ENCODE measurements at places on chromosomes 4 and X.

GRCh38 chr4:169383724-169384123, 113.0 kb upstream of the SH3RF1 start:
- DNase-seq: no peak

- no peak for DNase-seq
Measured at GRCh38 chr4:101269682-101270081, 77.6 kb downstream of the PPP3CA start.

DNA sequence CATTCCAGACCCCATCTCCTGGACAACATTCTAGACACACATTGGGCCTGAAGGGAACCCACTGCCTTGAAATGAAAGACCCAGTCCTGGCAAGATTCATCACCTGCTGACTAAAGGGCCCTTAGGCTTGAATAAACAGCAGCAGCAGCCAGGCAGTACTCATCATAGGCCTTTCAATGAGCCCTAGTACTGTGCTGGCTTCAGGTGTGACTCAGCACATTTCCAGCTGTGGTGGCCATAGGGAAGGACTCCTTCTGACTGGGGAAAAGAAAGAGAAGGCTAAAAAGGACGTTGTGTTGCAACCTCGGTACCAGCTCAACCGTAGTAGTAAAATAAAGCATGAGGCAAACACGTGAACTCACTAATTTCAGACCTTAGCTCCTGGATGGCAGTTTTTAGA, 344.0 kb downstream of the ACTRT1 start:
- no peak for DNase-seq

DNA sequence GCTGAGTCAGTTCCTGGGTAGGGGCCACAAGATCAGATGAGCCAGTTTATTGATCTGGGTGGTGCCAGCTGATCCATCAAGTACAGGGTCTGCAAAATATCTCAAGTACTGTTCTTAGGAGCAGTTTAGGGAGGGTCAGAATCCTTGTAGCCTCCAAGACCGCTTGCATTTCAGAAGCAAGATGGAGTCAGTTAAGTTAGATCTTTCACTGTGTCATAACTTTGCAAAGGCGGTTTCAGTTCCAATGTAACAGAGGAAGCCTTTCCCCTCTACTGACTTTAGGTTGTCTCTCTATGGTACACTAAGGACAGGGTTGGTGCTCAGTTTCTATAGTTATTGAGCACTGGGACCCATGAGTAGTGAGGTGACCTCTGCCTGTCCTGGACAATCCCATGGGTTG, 127.3 kb upstream of the WDR1 start:
- DNase-seq: no peak

DNA sequence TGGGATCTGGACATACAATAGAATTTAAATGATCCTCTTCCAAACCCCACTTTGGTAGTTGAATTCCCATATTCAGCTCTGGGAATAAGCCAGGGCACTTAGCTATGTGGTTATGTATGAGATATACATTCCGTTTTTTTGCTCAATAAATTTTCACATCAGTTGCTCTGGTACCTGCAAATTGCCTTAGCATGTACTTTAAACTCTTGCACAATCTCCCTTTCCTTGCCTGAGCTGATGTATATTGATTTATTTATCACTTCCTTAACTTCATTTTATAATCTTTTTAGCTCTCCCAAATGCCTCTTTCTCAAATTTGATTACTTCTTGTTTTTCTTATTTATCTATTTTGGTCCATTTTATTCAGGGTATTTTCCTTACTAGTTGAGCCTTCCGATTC, 90.1 kb upstream of the AGA start:
- no peak for DNase-seq

DNA sequence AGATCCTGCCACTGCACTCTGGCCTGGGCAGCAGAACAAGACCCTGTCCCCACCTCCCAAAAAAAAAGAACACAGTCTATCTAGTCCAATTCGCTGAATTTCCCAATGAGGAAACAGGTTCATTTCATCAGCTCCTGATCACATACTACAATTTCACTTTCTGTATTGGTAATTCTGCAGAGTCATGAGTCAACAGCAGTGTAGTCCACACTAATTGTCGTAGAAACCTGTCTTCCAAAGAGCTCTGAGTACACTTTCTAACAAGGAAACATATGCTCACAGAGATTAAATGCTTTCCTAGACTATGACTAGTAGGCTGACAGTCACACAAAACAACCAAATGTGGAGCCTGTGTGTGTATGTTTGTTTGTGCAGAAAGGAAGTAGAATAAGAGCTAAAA, 91.9 kb downstream of the GPC4 start:
- DNase-seq: no peak

DNA sequence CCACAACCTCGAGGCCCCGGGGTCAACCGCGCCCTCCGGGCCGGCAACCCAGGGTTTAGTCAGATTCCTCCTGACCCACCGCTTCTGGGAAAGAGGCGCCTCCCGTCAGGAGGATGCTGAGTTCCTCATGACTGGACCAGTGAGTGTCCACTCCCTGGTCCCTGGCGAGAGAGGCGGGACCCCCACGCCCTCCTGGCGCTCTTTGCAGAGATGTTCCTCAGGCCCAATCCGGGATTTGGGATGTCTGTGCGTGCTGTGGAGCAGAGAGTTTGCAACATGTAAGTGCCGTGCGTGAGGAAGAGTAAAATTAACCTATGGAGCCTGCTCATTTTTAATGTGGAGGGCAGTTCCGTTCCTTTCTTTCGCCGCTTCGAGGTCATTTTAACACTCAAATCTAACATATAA, 824 bp upstream of the UGDH start:
- no peak for DNase-seq

DNA sequence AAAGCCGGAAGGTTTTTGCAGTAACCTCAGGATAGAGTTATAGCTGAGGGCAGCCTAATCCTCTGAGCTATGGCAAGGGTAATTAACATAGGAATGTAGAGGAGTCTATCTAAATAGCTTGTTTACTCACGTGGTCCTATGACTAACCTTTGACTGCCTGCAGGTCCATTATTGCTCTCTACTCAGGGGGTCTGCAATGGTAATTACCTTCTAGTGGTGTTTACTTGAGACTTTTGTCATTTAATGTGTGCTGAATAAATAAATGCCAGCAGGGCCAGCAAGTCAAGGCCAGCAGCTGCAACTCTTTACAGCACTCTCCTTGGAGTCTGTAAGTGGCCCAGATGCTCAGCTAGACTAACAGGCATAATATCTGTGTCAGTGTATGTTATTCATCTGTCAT, 212.7 kb upstream of the FMR1 start:
- no peak for DNase-seq

- no peak for DNase-seq
Measured at GRCh38 chr4:146381263-146381872, 140.4 kb downstream of the SLC10A7 start.

DNA sequence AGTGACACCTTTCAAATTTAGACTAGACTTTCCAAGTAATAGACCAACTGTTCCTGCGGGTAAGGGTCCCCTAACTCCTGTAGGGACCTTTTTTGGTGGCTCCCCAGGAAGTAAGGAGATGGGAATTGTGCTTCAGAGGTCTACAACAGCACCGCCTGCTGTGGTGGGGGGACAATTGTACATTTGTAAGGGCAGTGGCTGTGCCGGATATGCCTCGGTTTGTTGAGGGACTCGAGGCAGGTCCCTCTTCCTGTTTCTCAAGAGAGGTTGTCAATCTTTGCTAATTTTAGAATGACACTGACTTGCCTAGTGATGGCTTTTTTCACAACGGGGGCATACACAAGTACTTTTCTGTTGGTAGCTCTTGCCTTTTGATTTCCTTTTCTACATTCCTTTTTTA, 15.5 kb upstream of the HSD17B11 start:
- no peak for DNase-seq

DNA sequence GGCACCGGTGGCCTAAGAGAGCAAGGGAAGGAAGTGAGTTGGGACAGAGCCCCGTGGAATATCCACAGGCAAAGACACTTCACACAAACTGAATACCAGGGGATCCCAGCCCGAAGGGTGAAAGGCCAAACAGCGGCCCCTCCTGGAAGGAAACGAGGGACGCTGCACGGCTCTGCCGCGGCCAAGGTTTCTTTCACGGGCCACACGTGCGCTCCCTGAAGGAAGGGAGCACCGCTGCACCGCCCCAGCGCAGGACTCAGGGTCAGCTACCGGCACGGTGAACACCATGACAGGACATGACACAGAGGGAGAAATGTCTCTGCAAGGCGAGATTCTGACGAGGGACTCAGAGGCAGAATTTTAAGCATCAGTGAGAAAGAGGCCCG, 31.5 kb upstream of the GTPBP6 start:
- DNase-seq: no peak

DNA sequence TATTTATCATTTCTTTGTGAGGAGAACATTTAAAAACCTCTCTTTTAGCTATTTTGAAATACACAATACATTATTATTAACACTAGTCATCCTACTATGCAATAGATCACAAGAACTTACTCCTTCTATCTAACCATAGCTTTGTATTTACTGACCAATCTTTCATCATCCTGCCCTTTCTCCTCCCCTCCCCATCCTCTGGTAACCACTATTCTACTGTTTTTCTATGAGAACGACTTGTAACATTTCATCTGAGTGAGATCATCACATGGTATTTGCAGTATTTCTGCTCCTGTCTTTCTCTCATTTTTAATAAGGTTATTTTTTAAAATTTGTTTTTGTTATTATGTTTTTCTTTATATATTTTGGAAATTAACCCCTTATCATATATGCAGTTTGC, 331.8 kb downstream of the TEX13C start:
- no peak for DNase-seq

DNA sequence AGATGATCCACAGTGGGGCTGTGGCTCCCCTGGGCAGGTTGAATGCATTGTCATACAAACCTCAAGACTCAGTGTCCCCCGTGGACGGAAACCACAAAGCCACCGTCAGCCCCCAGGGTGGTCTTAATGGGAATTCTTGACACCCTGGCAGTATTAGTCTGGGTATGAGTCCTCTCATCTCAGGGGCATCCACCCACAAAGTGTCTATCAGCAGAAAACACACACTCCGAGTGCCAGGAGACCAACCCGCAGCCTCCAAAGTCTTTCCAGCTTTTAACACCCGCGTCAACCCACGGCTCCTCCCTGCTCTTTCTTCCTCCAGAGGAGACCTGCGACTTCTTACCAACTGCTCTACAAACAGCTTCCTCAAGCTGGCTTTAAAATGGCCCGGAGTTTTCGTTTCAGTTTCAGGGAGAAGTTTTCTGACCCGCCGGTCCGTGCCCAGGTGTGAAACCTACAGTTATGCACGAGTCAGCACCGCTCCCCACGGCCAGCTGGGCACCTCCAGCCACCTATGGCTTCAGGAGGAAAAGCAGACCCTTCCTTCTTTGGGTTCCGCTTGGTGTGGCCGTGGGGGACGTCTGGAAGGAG, 14.4 kb upstream of the ASMTL start:
- DNase-seq: no peak

- no peak for DNase-seq
Measured at GRCh38 chr4:20622701-20623100, 77.6 kb upstream of the PACRGL start.

GRCh38 chr4:95092766-95093165, 335.0 kb downstream of the BMPR1B start:
- no peak for DNase-seq
